Left kidney (tissue), 8 donors: ENCODE measurements at places on chromosomes 7 and 10. TPM values are rescaled to one million over a fixed set of nuclear protein-coding genes. Genes with fewer than 3 reads are reported as not detected.

TLX1 gene
- not detected for polyA plus RNA-seq

BEND7 gene
- 40.7 TPM for polyA plus RNA-seq

FAM25G gene
- 0.57 TPM for polyA plus RNA-seq

ZCCHC24 gene
- 19.8 TPM for polyA plus RNA-seq

ABCB1 gene
- 27.4 TPM for polyA plus RNA-seq

TSPAN13 gene
- polyA plus RNA-seq, result 24.0 TPM

SLC13A1 gene
- 33.5 TPM for polyA plus RNA-seq

WEE2 gene
- polyA plus RNA-seq, result 0.58 TPM

GRM3 gene
- polyA plus RNA-seq, result 0.13 TPM

RAB19 gene
- 2.9 TPM for polyA plus RNA-seq

NYAP1 gene
- polyA plus RNA-seq, result 1.6 TPM

FAM131B gene
- 2.1 TPM for polyA plus RNA-seq

RAMP3 gene
- polyA plus RNA-seq, result 8.2 TPM

DNAJB6 gene
- 161 TPM for polyA plus RNA-seq

ASAH2 gene
- 6.8 TPM for polyA plus RNA-seq
